ENCODE measurements at places on chromosomes 1 and 21.
A peak's percentile ranks its signal among the peaks of the same experiment; 100 is the strongest.

DNA sequence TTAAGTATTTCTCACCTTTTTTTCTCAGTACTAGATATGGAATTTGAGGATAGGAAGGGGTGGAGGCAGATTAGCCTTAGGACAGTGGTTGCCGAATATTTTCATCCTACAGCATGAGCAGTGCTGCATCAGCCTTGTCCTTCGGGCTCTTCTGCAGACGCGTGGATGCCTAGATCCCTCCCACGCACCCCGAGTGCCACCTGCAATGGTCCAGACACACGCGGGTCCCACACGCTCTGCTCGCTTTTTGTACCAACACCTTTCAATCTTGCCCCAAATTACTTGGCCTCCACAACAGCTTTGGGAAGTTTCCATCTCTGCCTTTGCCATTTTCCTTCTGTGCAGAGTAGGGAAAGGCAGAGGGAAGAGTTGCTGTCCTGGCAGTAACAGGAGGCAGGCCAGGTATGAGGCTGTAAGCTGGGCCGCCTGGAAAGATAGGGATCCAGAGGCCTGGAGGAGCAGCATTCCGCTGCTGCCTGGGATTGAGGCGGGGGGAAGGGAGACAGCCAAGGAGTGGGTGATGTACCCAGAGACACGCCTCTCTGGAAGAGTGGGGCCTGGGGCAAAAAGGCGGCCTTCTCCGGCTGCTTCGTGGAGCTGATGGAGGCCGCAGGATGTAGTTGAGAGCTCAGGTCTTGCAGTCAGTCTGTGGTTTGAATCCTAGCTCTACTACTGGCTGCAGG, 467.7 kb downstream of the KIF26B start:
- DNase-seq = no peak

DNA sequence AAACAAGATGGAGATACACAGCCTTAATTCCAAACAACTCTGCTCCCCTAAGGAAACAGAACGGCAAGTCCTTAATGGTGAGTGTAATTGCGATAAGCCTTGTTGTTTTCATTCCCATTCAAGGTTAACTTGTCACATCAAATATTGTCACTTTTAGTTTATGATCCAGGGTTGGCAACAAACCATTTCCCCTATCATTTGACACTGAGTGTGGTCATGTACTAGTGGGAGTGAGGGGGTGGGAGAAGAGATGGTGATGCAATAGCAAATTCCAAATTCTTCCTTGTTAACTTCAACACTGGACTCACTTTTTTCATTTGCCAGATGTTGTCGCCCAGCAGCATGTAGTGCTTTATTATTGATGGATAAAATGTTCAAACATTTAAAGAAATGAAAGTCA, 140.4 kb downstream of the ZNF326 start:
- no peak for DNase-seq

DNA sequence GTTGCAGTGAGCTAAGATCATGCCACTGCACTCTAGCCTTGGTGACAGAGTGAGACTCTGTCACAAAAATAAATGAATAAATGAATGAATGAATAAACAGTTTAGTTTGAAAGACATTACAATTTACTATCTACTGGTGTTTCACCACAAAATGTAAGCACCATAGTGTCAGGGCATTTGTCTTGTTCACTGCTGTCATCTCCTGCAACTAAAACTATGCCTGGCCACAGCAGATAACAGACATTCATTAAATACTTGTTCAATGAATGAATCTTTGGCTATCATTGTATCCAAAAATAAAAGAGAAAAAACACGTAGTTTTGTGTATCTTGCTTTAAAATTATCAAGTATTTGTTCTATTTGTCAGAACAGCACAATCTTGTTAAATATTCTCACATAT, 32.5 kb downstream of the SASS6 start:
- DNase-seq = no peak

DNA sequence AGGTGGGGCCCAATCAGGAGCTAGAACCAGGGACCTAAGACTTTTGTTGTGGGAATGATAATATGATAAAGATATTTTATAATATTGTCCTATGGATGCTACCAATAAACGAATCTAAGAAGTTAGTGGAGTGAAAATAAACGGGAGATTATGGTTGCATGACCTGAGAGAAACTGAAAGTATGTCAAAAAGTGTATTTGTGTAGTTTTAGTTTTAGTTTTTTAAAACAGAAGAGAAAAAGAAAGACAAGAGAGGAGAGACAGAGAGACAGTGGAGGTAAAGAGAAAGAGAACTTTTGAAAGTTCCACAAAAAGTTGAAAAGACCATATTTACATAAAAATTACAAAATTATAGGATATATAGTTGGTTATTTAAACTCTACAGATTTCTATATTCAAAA, 64.1 kb upstream of the TMPRSS15 start:
- DNase-seq = no peak

GRCh38 chr1:26285366-26286063, 5.6 kb downstream of the SH3BGRL3 start:
- DNase-seq = no peak

DNA sequence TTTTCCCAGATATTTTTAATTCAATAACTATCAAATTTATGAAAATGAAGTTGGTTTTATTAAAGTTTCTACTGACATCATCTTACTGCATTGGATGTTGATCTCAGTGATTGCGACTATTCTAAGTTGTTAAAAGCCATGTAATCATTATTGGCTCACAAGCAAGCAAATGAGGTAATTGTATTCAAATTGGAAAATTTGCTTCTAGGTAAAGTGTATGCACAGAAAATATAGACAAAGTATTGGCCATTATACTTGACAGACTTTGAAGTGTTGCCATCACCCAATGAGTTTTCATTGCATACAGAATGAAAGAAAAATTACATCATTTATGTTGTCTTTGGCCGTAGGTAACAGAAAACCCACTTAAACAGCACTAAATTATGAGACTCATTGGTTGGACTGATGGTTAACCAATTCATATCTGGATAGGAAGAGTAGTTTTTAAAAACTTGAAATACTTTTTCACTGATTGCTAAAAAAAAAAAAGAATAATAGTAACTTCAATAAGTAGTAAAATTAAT, 299.2 kb downstream of the USP25 start:
- no peak for DNase-seq

DNA sequence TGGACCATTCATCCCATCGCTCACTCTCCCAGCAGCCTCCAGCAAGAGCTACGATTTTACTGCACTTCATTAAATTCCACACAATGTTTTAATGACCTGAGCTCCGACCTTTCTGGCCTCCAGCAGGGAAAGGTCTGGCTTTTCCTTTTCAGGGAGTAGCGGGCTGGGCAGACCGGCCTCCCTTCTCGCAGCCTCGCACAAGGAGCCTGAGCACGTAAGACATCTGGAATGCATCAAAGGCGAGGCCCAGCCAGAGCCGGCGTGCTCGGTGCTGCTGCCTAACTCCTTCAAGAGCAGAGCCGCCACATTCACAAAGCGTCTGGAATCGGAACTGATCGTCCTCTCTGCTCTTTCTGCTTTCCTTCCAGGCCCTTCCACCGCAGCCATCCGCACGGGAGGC, 32.5 kb upstream of the FHAD1 start:
- DNase-seq = peak; percentile 73

DNA sequence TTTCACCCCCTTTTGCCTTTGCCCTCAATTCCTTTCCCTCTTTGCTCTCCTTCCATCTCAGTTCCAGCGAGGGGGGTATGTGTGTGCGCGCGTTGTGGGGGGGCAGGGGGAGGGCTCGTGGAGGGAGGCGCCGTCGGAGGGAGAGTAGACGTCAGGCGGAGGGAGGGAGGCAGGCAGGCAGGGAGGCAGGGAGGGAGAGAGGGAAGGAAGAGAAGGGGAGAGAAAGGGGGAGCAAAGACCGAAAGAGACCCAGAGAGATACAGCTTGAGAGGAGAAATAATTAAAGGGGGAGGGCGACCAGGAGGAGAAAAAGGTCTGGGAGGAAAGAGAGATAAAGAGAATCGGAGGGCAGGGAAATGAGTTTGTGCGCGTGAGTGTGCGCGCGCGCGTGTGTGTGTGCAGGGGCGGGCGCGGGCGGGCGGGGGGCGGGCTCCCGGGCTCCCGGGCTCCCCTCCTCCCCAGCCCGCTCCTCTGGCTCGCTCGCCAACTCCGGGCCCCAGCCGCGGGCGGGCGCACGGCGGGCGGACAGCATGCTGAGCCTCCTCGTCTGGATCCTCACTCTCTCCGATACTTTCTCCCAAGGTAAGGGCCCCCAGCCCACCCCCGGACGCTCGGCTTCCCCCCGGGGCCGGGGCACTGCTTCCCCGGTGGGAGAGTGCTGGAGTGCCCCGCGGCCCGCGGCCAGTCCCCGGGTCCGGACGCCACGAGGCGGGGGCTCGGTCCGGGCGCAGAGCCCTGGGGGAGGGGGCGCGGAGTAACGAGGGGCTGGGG, at the start of gene KIRREL1:
KIRREL1 (plus strand) TSS at position 499 of the 771 bp plus-strand sequence; CDS start at position 531, 32 bp downstream.
- DNase-seq = peak; percentile 79

- no peak for DNase-seq
These were observed 52.3 kb downstream of the BACE2 start for GRCh38 chr21:41220208-41220733.

- no peak for DNase-seq
These were observed 144.7 kb downstream of the MRPL39 start for GRCh38 chr21:25462517-25462971.

DNA sequence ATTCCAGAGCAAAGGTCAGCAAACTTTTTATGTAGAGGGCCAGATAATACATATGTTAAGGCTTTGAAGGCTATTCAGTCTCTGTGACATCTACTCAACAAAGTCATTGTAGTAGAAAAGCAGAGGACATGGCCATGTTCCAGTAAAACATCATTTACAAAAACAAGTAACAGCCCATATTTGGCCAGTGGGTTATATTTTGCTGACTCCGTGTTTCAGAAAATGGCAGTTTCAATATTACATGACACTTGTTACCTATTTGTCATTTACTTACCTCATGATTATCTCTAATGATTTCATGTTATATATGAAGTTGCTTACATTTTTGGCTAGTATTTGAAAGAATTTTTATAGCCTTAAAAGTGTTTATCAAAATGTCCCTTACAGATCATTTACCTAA, 117.4 kb upstream of the B3GALT2 start:
- DNase-seq = no peak

GRCh38 chr1:155127105-155127966, at the start of gene EFNA1:
Gene EFNA1, plus strand, starts transcription at chr1:155127876. Its CDS starts 102 bp downstream, at chr1:155127978.
- DNase-seq = peak; percentile 39

GRCh38 chr1:58457023-58457635, 89.4 kb downstream of the OMA1 start:
- no peak for DNase-seq

DNA sequence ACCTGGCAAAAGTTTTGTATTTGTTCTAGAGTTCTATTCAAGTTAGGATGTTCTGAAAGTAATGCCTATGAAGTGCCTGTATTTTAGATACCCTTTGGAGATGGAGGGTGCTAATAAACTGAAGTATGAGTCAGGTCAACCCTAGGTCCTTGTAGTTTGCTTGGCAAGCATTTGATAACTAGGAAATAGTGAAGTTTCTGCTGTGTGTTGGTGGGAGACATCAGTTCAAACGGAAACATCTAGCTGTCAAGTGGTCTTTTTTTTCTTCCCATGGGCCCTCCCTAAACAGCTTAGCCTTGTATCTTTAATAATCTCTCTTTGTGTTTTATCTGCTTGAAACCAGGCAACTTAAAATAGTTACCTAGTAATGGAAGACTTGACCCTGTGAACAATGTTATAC, 4.5 kb downstream of the MRPS6 start:
- DNase-seq = no peak

DNA sequence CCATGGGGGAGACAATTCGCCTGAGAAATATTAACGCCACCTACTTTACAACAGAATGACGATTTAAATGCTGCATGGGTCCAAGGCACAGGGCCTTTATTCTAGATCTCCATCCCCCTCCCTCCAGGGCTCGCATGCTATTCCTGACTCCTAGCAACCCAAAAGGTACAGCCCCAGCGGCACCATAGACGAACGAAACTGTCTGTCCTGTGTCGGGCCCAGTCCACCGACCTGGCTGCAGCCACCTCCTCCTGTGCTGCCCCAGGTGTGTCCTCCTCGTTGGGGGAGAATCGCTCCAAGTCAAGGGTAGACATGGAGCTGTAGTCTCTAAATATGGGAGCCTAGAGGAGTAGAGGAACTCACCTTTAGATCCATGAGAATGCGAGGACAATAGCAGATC, 196.5 kb downstream of the TOMM20 start:
- no peak for DNase-seq

DNA sequence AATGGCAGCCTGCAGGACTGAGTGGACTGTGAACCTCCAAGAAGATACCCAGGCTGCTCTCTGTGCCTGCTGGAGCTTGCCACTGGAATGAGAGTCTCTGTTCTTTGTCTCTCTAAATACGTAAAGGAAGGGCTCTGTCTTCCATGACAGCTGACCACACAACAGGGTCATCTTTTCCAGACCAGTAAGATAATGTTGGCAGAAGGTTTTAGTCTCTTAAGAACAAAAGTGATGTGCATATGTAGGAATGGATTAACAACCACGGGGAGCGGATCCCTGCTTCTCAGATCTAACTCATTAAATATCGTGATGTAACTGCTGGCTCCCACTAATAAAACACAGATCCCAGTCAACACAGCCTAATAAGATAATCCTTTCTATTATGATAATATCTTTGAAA, 67.5 kb downstream of the MAP10 start:
- no peak for DNase-seq

DNA sequence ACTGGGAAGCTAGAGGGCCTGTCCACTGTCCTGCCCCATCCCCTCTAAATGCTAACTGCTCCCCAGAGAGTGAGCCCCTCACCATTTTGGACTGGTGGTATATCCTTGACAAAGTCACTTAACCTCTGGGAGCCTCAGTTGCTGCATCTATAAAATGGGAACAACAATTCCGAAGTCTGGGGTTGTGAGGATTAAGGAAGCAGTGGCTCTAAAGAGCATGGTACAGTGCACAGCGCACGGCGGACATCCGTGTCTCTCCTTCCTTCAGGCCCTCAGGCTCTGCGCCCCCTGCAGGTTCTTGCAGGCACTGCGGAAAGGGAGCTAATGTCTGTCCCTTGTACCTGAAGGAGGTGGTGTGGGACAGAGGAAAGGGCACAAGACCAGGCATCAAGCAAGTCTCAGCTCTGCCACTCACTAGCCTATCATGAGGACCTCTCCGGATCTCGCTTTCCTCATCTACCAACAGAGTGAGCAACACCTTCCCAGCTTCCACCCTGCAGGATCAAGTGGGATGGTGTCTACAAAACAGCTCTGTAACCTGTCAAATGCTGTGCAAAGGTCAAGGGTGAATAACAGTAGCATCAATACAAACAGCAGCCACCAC, 20.1 kb downstream of the ECE1 start:
- no peak for DNase-seq

DNA sequence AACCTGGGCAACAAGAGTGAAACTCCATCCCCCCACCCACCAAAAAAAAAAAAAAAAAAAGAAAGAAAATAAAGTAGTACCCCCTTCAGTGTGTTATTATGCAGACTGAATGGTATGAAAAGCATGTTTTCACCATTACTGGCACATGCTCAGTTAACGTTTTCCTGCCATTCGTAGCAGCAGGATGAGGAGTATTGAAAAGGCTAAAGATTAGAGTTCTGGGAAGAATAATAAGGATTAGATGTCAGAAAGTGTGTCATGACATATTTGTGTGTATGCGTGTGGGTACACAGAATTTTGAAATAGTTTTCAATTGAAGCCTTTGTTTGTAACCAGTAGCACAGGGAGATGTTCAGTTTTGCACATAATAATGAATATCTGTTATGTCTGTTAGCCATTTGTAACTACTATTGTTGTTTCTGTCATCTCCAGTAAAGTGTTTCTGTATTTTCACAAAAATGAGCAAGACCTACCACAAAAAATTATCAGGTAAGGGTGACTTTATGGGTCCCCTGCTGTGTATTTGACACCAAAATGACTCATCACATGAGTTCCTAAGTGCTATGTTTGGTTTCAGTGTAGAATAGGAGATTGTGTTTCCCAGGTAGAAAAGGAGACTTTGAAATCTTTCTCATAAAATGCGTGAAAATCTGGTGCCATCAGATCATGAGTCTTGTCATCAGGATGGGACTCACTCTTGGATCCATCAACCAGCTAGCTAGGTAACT, 358.9 kb downstream of the DISC1 start:
- no peak for DNase-seq
